ENCODE measurements at places on chromosomes 6 and 20.
A peak's percentile ranks its signal among the peaks of the same experiment; 100 is the strongest.

GRCh38 chr6:130322673-130323268 lies 43.0 kb upstream of the TMEM200A start:
- DNase-seq, result peak; percentile 33

DNA sequence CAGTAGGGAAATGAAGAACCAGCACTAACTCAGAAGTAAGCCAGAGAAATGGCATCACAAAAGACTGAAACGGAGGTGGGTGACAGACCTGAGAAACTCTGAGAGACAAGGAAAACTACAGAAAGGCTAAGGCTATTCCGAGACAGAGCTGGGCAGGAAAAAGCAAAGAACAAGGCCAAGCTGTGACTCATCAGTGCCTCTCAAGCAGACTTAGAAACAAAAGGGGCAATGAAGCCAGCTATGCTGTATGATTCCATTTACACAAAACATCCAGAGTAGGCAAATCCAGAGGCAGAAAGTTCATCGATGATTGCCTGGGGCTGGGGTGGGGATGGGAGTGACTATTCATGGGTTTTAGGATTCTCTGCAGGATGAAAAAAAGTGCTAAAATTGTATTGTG lies 50.0 kb downstream of the SLC23A2 start:
- DNase-seq, result peak; percentile 42

- DNase-seq, result no peak
These were observed 312.0 kb downstream of the SAMD5 start for GRCh38 chr6:147820520-147820919.

- no peak for DNase-seq
These were observed 111.4 kb downstream of the ATXN1 start for GRCh38 chr6:16649890-16650289.

DNA sequence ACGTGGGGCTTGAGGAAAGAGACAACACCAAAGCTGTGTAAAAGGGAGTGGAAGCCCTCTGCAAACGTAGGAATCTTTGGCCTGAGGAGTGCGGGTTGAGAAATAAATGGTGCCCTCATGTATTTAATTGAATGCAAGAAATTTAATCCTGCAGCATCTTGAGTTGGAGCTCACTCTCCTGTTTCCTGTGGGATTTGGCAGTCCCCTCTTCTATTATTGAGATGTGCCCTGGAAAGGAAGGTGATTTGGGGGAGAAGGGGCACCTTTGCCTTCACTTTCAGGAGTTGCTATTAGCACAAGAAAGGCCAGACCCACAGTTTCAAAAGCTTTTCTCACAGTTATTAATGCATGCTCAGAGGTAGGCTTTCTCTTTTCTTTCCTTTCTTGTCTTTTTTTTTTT lies 201.4 kb upstream of the HDDC2 start:
- no peak for DNase-seq

DNA sequence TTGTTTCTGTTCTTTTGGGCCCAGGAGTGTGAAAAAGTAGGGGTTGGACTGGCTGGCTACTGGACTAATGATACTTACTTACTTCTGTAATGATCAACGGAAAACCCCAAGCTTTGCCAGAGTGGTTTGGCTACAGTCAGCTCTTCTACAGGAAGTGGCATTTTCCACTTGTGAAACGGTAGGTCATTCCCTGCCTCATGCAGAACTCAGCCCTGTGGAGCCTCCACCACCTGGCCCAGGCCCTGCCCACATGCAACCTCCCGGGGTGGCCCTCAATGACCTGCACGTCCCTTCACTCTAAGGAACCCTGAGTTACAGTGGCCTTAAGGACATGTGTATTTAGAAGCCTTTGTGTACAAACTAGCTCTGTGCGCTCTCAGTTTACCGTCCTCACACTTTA lies 140.4 kb downstream of the DTNBP1 start:
- no peak for DNase-seq

DNA sequence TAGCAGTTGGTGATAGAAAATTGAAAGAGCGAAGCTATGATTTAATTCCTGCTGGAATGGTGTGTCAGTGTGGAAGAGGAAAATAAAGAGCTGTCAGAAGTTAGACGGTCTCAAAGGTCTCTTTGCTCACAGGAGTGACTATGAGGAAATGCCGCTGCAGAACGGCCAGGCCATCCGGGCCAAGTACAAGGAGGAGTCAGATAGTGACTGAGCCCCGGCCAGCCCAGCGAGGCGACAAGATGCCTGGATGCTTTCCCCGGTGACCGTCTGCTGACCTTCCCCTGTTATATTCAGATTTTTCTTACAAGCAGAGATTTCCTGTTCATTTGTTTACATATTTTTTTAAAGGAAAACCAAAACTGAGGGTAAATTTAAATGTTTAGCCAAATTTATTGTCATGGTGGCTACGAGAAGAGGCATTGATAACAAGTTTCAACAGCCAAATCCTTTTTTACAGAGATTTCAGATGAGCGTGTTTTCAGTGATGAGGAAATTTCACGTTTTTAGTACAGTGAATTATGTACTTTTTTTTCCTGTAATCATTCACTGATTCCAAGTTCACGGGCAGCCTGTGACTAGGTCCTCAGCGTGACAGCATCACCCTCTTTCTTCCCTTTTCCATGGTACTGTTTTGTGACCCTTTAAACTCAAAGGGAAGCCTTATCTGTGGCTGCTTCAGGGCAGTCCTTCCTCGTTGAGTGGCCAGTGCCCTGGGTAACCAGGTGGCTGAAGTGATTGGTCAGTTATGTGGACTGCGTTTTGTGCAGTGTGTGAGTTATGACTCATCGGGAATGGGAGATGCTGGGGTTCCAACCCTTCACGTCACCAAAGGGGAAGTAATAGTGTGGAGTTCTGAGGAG lies 12.6 kb downstream of the DYNLT1 start:
- no peak for DNase-seq

DNA sequence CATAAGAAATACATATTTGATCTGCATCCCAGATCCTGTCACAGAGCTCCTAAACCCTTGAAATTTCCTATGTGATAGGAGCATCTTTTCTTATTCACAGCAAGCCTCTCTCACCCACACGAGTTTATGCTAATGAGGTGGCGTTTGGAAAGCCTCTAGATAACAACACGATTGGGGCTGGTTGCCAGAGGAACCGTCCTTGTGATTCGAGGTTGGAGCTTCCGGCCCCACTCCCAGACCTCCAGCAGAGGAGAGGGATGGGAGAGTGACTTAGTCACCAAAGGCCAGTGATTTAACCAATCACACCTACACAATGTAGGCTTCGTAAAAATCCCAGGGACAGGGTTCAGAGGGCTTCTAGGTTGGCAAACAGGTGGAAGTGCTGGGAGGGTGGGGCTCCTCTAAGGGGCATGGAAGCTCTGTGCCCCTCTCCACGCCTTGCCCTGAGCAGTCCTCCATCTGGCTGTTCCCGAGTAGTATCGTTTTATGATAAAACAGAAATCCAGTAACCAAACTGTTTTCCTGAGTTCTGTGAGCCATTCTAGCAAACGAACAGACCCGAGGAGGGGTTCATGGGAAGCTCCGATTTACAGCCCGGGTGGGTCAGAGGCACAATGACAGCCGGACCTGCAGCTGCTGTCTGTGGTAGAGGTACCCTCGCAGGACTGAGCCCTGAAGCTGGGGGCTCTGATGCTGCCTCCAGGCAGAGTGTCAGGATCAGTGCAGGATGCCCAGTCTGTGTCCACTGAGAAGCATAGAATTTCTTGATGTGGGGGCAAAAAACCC lies 238.1 kb upstream of the ARID1B start:
- no peak for DNase-seq

DNA sequence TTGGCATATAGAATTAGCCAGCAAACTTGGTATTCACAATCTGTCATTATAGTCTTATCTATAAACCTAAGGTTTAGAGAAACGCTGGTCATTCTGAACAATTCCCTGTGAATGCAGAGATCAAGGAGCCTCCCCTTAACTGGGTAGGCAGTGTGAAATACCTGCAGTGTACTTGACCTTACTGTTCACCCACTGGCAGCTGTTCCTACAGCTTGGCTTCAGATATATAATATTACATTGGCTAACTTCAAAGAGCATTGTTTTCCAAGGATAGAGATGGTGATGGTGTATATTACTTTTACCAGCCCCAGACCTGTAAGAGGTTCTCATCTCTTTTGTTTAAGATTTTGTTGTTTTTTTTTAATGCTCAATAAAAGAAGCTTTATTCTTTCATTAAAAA lies 168.3 kb downstream of the ESR1 start:
- no peak for DNase-seq

GRCh38 chr20:19453410-19453809 lies 241.0 kb downstream of the SLC24A3 start:
- DNase-seq, result no peak

- DNase-seq, result no peak
These were observed 213.7 kb downstream of the ZMYND8 start for GRCh38 chr20:47142774-47143170.

DNA sequence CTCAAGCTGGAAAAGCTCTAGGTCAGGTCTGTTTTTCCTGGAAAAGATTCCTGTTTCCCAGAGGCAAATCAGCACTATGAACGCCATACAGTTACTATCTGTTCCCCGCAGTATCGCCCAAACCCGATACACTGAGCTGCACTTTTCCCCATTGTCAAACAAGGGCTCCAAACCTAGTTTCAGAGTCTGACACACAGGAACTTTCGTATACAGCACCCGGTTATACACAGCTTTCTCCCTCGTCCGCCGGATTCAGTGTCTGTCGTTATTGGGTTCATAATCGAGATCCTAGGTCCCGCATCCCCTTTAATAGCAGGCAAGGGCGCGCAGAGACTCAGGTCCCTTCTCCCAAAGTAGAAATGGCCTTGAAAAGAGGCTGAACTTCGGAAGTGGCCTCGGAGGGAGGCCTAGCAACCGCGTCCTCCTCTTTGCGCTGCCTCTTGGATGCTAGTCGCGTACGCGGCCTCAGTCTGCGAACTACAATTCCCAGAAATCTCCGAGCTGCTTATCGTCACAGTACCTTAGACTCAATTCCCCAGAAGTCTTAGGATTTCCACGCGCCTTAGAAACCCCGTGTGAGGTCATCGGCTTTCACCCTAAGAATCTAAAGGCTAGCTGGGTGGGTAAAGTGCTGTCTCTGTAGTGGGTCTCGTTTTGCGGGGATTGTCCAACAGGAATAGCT lies 34.2 kb downstream of the ZNF391 start:
- no peak for DNase-seq

GRCh38 chr6:98672681-98673475 lies 161.5 kb upstream of the POU3F2 start:
- DNase-seq, result no peak

GRCh38 chr6:150745896-150746295 lies 119.6 kb upstream of the MTHFD1L start:
- no peak for DNase-seq

- no peak for DNase-seq
These were observed 38.6 kb upstream of the PIM1 start for GRCh38 chr6:37131104-37131959.

- no peak for DNase-seq
These were observed 32.9 kb downstream of the MMUT start for GRCh38 chr6:49430187-49430586.

DNA sequence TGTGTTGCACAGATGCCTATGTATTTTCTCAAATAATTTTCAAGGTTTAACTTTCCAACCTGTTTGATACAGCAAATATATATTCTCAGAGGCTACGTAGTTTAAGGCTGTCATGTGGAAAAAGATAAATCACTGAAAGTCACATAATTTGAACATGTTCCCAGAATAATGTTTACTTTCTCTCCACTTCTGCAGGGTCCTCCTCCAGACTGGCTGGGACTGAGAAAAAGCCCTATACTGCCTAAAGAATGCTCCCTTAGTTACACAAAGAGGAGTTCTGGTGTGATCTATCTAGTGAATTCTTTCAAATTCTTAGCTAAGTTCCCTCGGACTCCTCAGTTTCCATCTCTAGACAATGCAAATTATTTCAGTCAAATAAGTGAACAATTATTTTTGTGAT lies 411.0 kb downstream of the C6orf118 start:
- DNase-seq, result no peak

- DNase-seq, result no peak
These were observed 19.8 kb upstream of the COX7A2 start for GRCh38 chr6:75263401-75263750.

- no peak for DNase-seq
These were observed 173.1 kb upstream of the KCNG1 start for GRCh38 chr20:51195990-51196389.

GRCh38 chr6:3328796-3329195 lies 70.0 kb downstream of the PSMG4 start:
- DNase-seq, result no peak
